Fibroblast of skin of back (primary cell): ENCODE measurements at places on chromosomes 5 and 9.

DNA sequence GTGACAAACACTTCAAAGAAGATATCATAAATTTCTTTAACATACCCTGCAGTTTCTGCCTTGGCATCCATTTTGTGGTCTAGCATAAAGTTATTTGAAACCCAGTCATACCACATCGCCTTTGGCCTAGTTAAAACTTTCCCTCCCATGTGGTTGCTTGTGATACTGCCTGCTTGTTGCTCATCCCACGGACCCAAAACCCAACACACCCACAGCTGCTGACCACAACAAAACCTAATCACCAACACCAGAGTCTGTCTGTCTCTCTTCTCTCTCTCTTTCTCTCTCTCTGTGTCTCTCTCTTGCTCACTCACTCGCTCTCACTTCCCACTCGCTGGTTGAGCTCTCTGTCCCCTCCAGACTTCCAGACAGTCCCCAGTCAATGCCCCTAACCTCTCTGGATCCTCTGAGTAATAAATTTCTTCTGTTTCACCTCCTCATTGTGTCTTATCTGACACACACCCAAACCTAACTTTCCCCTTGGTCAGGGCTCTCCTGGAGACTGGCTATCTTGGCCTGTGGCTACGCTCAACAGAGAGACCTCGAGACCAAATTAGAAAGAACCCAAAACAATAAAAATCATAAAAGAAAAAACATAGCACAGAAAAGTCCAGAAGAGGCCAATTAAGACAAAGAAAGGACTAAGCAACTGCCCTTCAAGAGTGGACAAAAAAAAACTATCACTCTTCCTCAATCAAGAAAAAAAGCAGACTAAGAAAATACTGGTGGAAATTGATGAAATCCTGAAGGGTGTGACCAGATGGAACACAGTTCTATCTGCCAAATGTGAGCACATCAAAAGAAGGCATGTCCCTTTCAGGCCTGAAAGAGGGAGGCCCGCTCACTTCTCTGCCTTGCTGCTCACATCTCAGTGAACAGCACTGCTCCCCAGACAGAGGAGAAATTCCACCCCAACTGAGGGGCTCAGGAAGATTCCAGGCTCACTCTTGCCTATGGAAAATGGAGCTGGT, 41.5 kb downstream of the TTLL11 start:
- peak; percentile 72 for DNase-seq

DNA sequence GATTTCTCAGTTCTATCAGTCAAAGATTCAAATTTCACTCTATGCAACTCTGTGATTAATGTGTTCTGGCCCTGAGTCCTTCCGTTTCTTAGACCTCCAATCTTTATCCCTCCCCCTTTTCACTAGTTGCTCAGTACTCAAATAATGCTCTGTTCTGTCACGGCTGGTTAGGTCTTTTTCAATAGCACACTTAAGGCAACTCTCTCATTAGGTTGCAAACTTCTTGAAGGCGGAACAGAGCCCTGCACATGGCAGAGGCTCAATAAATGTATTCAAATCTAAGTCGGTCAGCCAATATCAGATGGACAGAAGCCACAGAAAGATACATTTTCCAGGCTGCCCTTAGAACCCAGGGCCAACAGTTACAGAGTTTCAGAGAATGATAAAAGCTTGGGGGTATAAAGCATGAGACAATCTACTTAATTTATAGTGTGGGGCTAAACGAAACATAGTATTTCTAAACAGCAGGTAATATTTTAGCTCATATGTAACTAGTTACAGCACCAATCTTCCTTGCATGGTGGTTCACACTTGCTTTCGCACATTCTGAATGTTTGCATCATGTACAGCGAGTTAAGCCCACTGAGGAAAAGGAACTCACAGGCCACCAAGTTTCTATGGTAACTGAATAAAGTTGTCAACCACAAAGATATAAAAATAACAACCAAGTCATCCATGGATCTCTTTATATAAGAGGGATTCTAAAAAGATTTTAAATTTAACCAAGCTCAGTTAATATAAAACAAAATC, 67.1 kb upstream of the GOLPH3 start:
- DNase-seq = no peak

- DNase-seq = no peak
These were observed 10.5 kb downstream of the LIX1 start for GRCh38 chr5:97131921-97132320.

DNA sequence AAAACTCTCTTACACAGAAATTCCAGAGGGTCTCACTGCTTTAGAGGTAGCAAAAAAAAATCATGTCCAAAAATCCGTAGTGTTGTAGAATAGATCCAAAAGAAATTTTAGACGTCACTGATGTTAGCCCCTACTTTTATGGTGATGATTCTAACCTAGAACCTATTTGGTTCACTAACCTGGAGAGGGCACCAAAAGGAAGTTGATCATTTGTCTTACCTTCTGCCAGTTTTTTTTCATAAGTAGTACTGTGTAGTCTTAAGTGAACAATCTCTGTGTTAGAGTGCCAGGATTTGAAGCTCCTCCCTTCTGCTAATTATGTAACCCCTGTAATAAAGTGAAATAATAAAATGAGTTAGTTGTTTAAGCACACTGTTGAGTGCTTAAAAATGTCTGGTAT, 215.2 kb downstream of the SMARCA2 start:
- no peak for DNase-seq

DNA sequence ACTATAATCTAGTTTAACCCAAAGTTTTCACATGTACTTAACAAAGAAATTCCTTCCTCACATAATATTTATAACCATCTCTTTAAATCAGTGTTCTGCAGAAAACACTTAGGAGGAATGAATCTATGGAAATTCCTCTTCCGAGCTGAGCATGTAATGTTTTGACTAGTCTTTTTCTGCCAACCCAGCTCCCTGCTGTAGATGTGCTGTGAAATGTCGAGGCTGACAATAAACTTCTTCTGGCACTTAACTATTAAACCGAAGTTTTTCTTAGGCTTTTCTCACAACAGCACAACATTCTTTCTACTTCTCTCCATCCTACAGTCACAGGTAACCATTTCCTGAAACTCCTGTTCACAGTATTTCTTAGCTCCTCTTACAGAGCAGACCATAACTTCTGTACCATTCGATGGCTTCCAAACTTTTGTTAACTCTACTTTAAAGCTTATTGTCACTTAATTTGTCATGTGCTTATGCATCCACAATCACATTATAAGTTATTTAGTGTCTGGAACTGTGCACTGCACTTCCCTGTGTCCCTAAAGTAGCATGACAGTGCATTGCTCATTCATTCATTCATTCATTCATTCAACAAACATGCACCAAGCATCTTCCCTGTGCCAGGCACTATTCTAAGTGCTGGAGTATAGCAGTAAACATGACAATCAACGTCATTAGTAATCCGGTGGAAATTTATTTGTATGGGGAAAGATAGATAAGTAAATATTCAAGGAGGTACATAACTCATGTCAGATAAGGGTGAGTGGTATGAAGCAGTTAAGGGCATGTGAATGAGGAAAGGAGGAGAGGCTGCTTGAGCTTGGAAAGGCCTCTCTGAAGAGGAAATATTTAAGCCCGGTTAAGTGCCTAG, 54.6 kb downstream of the TSSK1B start:
- DNase-seq = no peak

- DNase-seq = no peak
These were observed 185.4 kb downstream of the CRB2 start for GRCh38 chr9:123541411-123541810.

GRCh38 chr5:6504677-6505415, 56.2 kb downstream of the UBE2QL1 start:
- no peak for DNase-seq

- DNase-seq = no peak
These were observed 15.6 kb downstream of the RIOK2 start for GRCh38 chr5:97167435-97167834.

- DNase-seq = no peak
These were observed 46.9 kb downstream of the RASGRF2 start for GRCh38 chr5:81006947-81007636.

DNA sequence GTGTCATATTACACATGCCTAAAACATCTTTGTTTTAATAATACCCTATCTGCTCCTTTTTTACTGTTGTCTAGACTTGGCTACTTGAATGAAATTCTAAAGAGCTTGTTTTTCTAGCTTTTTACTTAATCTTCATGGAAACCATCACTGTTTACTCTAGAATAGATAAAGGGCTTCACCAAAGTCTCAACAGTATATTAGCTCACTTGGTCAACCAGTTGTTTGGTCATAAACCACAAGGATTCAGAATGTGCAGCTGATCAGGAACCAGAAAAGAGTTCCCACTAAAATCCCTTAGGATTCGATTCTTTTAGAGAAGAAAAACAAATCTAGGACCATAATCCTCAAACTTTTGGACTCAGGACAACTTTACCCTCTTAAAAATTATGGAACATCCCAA, 38.0 kb downstream of the CDO1 start:
- peak; percentile 33 for DNase-seq

GRCh38 chr5:151427258-151427657, 20.1 kb upstream of the SLC36A1 start:
- DNase-seq = no peak

DNA sequence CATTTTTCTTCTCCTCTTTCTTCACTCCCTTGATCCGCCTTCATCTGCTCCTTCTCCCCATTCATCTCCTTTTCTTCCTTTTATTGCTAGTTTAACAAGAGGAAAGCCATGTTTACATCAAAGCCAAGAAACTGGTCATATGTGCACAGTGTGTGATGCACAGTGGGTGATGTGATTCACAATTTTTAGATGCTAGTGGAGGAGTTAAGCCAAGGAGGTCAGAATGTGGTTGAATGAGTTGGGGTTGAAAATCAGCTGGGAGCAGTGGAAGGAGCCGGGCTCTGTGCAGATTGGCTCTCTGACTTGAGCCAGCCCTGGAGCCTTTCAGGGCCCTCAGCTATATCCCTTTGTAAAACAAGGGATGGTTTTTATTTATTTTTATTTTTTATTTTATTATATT, 7.3 kb downstream of the ACER2 start:
- no peak for DNase-seq

DNA sequence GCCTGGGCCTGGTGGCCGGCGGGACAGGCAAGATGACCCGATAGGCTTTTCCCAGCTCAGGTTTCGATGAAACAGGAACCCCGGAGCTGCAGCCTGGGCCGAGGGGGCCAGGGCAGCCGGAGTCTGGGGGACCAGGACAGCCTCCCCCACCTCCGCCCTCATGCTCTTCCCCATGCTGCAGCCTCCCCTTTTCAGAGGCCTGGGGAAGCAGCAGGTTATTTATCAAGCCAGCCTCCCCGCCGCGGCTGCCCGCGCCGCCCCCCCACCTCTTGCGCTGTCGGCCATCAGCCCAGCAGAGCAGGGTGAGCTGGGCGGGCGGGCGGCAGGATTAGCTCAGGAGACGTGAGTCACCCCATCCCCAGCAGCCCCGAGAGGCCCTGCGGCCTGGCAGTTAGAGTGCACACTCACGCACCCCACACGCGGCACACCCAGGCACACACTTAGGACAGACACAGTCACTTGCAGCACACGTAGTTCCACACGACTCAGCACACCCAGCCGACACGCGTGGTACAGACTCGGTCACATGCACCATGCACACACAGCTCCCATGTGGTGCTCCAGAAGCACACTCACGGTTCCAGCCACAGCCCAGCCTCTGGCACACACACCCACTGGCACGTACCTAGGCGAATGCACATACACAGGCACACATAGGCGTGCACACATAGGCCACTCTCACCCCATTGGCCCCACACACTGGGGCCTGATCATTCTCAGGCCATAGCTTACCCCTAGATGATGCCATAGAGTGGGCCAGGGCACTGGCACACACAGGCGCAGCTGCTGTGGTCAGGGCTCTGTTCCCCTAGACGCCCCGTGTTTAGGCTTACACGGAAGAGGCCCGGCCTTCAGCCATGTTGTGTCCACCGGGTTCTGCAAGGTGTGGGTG, 13.0 kb downstream of the CXXC5 start:
- DNase-seq = peak; percentile 95

DNA sequence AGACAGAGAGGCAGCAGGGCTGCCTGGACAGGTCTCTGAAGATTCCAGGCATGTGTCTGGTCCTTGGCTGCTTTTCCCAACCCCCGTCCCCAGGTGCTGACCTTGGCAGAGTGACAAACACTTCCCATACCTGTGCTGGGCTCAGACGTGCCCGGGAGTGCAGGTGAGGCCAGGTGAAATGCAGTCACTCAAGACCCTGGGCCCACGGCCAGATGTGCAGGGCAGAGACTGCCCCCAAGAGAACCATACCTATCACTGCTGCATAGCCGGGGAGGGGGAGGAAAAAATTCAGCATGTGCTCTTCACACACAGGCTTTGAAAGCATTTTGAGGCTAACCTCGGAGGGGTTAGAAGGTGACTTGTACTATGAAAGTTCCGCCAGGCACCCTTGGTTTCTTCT, 22.6 kb downstream of the CCNJL start:
- DNase-seq = no peak

DNA sequence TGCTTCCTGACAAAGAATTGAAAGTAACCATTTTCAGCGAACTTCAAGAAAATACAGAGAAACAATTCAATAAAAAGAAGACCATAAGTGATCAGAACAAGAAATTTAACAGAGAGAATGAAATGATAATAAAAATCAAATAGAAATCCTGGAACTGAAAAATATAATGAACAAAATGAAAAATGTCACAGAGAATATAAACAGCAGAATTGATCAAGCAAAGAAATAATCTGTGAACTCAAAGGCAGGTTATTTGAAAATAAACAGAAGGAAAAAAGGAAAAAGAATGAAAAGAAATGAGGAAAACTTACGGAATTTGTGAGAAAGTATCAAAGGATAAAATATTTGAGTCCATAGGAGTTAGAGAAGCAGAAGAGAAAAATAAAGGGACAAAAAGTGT, 114.1 kb downstream of the CSNK1G3 start:
- no peak for DNase-seq

- no peak for DNase-seq
These were observed 48.2 kb downstream of the RASGEF1C start for GRCh38 chr5:180160789-180161188.

- peak; percentile 88 for DNase-seq
These were observed at the start of gene LRRTM2 for GRCh38 chr5:138874771-138875551. Gene LRRTM2, minus strand, starts transcription at chr5:138875335. Its CDS starts 424 bp downstream, at chr5:138874911.
